Activated naive CD4-positive, alpha-beta T cell treated with anti-CD3 and anti-CD28 coated beads, Interleukin-2, amount 50 U/mL, for 16 hours (primary cell): ENCODE measurements at places on chromosomes 2 and 18.
A peak's percentile ranks its signal among the peaks of the same experiment; 100 is the strongest.

GRCh38 chr2:122412360-122412759 lies 656.9 kb downstream of the TSN start:
- DNase-seq, result no peak

DNA sequence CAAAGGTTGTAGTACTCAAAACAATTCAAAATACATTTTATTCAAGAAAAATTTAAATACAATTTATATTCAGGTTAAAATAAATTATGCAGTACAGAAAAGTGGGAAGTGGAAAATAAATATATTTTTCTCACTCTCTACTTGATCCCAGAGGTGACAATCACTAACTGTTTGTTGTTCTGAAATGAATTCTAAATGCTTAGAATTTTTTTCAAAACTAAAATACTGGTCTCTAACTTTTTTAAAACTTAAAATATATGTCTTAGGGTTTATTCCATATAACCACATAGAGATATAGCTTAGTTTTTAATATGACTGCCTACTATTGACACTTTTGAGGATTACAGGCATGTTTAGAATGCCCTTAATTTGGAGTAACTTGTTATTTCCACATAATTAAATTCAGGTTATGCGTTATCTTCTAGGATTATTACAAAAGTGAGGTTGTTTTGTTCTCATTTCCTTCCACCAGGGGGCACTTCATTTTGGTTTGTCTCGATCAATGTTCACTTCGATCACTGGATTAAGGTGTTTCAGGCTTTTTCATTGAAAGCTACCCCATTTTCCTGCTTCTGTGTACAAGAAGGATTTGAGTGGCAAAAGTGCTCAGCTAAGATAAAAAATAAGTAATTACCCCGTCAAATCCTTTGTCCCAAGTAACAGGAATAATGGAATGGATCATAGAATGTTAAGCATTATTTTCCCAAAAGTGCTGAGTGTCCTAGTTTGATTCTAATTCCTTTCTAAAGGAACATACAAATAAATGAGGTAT lies 27.1 kb upstream of the TFPI start:
- no peak for DNase-seq

GRCh38 chr2:126700677-126701076 lies 44.7 kb downstream of the GYPC start:
- no peak for DNase-seq

- DNase-seq, result no peak
These were observed 73.5 kb downstream of the ANTXR1 start for GRCh38 chr2:69086466-69086865.

- no peak for DNase-seq
These were observed 259.6 kb downstream of the SS18 start for GRCh38 chr18:25830787-25831186.

- DNase-seq, result no peak
These were observed 98.6 kb downstream of the IRS1 start for GRCh38 chr2:226701052-226701451.

- DNase-seq, result no peak
These were observed 126.5 kb downstream of the ZNF407 start for GRCh38 chr18:74724186-74724585.

- DNase-seq, result no peak
These were observed 379.1 kb upstream of the ATP5MC3 start for GRCh38 chr2:175560521-175561169.

GRCh38 chr2:232268636-232269165 lies 109.8 kb upstream of the ALPP start:
- no peak for DNase-seq

DNA sequence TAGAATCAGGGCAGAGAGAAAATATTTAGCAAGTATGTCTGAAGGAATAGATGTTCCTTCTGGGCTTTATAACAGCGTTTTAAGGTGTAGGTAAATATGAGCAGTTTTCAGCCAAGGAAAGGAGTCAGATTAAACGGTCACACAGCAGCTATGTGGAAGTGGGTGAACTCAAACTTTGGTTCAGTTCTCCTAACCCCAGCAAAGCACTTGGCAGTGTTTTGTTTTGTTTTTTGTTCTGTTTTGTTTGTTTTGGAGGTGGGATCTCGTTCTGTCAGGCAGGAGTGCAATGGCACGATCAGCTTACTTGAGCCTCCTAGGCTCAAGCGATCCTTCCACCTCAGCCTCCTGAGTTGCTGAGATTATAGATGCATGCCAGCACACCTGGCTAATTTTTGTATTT lies 24.6 kb downstream of the TANC1 start:
- DNase-seq, result no peak

DNA sequence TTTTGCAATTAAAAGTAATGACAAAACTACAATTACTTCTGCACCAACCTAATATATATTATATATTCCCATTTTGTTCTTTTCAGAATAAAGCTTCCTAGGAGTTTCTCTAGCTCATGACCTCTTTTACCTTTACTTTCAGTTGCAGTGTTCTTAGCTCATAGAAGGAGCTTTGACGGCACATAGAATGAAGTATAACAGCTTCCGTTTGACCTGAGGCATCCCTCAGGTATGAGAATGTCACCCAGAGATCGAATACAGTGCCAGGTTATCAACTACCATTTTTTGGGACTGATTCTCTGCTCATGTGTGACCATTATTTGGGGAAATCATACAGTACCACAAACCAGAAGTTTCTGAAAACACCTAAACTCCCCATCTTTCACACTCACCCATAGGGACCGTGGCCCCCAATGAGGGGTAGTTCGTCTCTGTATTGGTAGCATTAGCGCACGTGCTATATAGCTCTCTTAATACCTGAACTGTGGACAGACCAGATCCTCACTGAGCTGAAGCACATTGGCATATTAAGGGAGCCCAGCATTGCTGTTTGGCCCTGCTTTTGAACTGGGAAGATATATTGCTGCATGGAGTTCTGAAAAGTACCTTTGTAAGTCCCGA lies 123.0 kb downstream of the SPTBN1 start:
- no peak for DNase-seq

DNA sequence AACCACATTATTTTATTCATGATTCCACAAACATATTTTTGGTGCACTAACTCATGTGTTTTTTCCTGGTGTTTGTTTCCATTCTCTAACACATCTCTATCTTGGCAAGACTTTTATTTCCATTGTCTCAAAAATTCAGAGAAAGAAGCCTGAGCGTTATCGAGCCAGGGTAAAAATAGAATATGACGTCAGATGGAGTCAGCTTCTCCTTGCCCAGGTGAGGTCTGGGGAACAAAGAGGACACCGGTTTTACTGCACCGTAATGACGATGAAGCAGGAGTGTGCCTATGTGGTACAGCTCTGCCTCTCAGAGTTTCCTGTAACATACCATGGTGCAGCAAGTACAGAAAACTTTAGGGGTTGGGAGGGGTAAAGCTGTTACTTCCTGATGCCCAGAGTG lies 661.6 kb downstream of the PLCL1 start:
- no peak for DNase-seq

DNA sequence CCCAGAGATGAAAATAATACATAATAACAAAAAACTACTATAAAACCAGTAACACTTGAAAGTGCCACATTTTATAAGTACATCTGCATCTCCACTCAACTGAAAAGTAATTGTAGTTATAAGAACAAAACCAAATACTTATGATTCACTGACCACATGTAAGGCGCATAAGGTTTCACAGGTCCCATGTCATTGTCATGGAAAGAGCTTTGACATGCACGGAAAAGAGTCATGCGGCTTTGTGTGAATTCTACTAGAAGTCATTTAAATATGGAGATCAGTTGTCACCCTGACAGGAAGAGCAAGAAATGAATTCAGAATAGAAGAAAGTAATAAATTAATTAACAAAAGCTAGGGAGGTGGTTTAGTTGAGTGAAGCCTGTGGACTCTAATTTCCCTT lies 459.1 kb downstream of the CDH2 start:
- no peak for DNase-seq

DNA sequence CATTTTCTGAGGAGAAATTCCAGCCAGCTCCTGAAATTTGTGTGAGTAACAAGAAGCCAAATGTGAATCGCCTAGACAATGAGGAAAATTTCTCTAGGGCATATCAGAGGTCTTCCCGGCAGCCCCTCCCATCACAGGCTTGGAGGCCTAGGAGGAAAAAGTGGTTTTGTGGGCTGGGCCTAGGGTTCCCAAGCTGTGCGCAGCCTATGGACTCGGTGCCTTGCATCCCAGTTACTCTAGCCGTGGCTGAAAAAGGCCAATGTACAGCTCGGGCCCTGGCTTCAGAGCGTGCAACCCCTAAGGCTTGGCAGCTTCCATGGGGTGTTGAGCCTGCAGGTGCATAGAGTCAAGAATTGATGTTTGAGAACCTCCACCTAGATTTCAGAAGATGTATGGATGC lies 556.2 kb upstream of the DSEL start:
- DNase-seq, result no peak

GRCh38 chr18:70310560-70311320 lies 21.9 kb downstream of the SOCS6 start:
- no peak for DNase-seq

DNA sequence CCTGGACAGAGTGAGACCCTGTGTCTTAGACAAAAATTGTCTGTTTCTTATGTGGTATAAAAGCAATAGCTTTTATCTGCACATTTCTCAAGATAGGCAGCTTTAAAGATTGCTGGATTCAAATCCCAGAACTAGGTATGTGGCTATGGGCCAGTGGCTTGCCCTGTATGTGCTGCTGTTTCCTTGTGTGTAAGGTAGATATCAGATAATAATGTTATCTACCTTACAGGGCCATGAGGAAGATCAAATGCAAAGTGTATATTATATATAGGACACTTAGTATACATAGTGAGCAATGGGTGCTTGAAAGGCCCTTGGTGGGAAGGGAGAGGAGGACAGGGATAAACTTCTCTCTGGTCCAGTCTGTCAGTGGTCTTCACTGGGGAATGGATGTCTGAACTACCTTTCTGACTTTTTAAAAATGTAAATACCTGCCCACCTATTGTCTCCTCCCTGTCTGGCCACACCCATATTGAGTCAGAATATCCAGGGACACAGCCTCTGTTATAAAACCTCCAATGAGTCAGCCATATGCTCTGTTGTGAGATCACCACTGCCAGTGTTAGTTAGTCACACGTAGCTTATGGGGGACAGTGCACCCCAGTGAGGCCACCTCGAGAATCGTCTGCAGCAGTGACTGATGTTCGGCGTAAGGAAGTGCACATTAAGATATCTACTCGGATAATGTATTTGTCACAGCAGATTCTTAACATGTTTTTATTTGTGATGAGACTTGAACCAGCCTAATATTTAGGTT lies 383.4 kb downstream of the PTPRM start:
- DNase-seq, result no peak

DNA sequence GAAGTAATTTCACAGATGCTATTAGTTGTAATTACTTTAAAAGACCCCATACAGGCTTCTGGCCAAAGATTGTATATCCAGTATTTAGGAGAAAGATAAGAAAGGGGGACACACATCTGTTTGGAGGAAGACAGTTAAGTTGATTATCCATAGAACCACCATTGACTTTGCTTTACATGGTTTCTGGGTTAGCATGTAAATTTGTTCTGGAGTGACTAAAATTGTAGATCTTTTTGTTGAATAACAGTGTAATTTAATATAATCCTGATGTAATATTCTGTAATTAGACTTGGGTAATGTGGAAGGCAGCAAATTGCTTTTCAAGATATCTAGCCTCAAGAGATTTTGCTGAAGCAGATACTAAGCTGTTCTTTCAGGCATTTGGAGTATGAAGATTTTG lies 17.2 kb downstream of the COMMD1 start:
- DNase-seq, result no peak

GRCh38 chr2:199378948-199379650 lies 78.6 kb downstream of the SATB2 start:
- DNase-seq, result no peak

DNA sequence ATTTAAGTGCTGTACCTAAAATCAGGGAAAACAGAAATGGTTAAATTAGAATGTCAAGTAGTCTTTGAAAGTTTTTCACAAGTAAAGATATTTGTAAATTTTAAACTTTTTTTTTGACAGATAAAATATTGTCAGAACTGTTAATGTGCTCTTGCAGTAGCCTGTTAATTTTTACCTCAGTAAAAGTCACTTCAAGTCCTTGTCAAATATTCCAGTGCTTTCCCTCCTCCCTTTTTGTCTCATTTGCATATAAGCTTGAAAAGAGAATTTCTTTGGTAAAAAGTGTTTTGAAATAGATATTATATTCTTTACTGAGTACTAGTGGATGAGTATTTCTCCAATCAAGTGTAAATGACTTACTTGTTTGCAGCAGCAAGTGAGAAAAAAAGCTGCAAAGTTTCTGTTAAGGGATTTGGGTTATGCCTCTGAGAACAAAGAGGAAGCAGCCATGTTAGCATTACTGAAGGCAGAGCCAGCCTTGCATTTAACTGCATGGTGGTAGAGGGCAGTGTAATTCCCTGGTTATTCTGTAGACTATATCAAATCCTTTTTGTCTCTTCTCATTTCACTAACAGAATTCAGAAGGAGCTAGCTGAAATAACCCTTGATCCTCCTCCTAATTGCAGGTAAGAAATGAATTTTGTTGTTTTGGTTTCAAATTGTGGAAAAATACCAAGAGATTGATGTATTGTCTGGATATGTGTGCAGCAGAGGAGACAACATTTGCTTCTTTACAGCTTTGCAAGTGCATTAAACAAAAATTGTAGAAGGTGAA lies 3.2 kb downstream of the UBE2E3 start:
- DNase-seq, result no peak

DNA sequence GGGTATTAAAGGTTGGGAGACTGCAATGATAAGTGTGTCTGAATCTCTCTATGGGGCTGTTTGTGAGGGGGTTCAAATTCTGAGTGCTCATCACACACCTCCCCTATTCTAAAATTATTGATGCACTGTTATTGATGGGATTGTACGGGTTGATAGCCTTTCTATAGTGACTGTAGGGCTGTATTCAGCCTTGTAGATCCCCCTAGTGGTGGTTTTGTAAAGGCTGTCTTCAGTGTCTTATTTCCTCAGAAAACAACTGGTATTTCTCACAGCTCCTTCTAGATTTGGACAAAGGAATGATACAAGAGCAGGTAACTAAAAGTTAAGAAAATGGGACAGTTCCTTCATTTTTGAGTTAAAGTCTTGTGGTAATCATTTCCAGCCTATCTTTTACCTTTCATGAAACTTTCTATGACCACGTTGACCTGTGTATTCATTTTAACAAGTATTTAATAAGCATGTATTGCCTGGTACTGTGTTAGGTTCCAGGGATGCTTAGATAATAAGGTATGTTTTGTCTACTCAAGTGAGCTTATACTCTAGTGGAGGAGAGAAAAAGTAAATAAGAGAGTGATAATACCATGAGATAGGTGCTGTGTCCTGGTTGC lies 21.2 kb downstream of the SMAD4 start:
- no peak for DNase-seq

- DNase-seq, result no peak
These were observed 2.1 kb downstream of the SOX11 start for GRCh38 chr2:5694306-5694705.

GRCh38 chr2:136381722-136382633 lies 264.0 kb upstream of the CXCR4 start:
- DNase-seq, result peak; percentile 70

GRCh38 chr18:37254973-37255372 lies 310.6 kb downstream of the CELF4 start:
- DNase-seq, result no peak

DNA sequence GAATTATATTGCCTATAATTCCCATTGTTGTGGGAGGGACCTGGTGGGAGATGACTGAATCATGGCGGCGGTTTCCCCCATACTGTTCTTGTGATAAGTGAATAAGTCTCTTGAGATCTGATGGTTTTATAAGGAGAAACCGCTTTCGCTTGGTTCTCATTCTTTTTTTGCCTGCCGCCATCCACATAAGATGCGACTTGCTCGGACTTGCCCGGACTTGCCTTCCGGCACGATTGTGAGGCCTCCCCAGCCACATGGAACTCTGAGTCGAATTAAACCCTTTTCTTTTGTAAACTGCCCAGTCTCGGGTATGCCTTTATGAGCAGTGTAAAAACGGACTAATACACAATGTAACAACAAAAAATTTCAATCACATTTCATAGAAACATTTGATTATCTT lies 115.8 kb downstream of the C2orf74 start:
- no peak for DNase-seq
